Daoy (cell line): ENCODE measurements at places on chromosomes 4 and X. TPM values are rescaled to one million over a fixed set of nuclear protein-coding genes. Genes with fewer than 3 reads are reported as not detected.

PPP1R3F gene
- 6.5 and 7.2 TPM in 2 replicates for total RNA-seq

FGFBP1 gene
- total RNA-seq: 0.39 and 0.86 TPM in 2 replicates

ZFP92 gene
- 0.80 and 1.1 TPM in 2 replicates for total RNA-seq

CT45A1 gene
- 34.0 and 45.7 TPM in 2 replicates for total RNA-seq

ZFP42 gene
- total RNA-seq: 23.8 and 31.0 TPM in 2 replicates

CFP gene
- 0.74 TPM in 1 of 2 replicates, not detected in the other for total RNA-seq

WDR13 gene
- 82.3 and 92.5 TPM in 2 replicates for total RNA-seq

KLHL15 gene
- 8.2 and 9.4 TPM in 2 replicates for total RNA-seq

TRPC3 gene
- total RNA-seq: 1.1 and 1.3 TPM in 2 replicates

DNA sequence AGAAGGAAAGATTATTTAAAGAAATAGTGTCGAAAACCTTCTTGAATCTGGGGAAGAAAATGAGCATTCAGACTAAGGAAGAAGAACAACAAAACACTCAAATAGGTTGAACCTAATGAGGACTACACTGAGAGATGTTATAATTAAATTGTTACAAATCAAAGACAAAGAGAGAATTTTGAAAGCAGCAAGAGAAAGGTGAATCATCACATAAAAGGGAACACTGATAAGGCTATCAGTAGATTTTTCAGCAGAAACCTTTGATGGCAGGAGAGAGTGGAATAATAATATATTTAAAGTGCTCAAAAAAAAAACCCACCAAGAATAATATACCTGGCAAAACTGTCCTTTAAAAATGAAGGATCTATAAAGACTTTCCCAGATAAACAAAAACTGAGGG lies 114.9 kb downstream of the AREG start:
- no peak for DNase-seq

GRCh38 chrX:40581336-40581920 lies 658 bp downstream of the ATP6AP2 start:
- DNase-seq: peak; percentile 4

GRCh38 chr4:113823291-113823659 lies 61.7 kb upstream of the CAMK2D start:
- no peak for DNase-seq

DNA sequence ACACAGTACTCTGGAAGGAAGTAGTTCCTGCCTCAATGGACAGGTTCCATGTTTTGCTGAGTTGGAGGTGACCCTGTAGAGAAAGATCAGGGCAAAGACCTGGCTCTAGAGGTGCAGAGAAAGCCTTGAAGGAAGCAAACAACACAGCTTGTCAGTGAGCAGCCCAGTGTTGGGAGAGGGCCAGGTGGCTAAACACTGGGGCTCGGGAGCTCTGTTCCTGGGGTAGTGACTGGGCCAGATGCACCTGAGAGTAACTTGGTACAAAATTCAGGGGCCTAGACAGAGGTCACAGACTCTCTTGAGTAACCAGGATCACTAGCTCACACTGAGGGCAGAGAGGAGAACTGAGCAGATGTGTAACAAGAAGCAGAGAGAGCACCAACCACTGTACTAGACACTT lies 138.4 kb upstream of the NALF2 start:
- no peak for DNase-seq

GRCh38 chr4:184657144-184657543 lies 7.6 kb downstream of the PRIMPOL start:
- no peak for DNase-seq

DNA sequence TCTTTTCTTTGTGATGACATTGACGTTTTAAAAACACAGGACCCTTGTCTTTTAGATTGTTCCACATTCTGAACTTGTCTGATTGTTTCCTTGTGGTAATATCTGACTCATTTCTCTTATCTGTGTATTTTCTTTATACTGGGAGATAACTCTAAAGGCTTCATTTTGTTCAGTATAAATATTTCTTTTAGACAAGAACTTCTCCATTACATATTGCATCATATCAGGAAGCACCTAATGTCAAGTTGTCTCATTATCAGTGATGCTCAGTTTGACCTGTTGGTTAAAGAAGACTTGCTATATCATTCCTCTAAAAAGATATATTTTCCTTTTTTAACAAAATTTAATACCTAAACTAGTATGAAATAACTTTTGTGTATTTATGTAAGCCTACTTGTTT lies 152.3 kb upstream of the BMP3 start:
- DNase-seq: no peak

- DNase-seq: no peak
These were observed 53.7 kb upstream of the IRF2 start for GRCh38 chr4:184528051-184528450.

- peak; percentile 59 for DNase-seq
These were observed 455.4 kb downstream of the IL15 start for GRCh38 chr4:142091691-142092182.

DNA sequence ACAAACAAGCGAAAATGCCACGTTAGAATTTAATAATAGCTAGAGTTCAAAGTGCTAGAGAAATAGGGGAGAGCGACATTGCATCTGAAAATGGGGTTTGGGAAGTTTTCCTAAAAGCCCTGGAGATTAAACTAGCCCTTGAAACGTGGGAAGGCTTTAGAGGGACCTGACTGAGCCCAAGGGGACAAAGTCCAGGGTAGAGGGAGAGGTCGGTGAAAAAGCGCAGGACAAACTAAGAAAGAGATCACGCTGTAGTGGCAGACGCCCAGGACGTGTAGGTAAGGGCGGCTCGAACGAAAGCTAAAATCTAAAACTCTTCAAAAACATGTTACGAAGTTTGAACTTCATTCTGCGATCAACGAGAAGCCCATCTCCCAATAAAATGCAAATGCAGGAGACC lies 1.1 kb upstream of the ATP11C start:
- DNase-seq: no peak

GRCh38 chr4:37827802-37828321 lies 1.4 kb downstream of the PGM2 start:
- DNase-seq: no peak

GRCh38 chr4:125849869-125850268 lies 535.1 kb downstream of the FAT4 start:
- no peak for DNase-seq

GRCh38 chrX:47146121-47146935 lies 1.3 kb downstream of the RBM10 start:
- DNase-seq: no peak
